ENCODE measurements at places on chromosomes 16 and 17.

GRCh38 chr16:85311741-85312140 is 199.5 kb upstream of the CIBAR2 start:
- no peak for DNase-seq

DNA sequence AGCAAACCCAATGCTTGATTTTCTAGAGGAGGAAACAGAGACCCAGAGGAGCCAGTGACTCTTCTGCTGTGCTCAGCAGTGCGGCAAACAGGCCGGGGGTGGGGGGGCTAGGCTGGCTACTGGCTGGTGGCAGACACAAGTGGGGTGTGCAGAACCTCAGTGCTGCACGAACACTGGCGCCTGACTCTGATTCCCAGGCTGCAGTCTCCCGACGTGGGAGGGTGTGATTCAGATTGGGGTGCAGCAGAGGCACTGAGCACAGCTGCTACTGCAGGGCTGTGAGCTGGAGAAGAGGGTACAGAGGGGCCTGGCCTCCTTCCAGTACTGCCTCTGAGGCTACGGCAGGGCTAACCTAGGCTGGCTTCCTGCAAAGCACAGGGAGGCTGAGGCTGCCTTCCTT is 8.1 kb downstream of the RPL19 start:
- DNase-seq, result no peak

GRCh38 chr17:43961954-43962353 is 8.2 kb upstream of the PYY start:
- no peak for DNase-seq

GRCh38 chr16:85584819-85585282 is 28.3 kb upstream of the GSE1 start:
- DNase-seq, result no peak

DNA sequence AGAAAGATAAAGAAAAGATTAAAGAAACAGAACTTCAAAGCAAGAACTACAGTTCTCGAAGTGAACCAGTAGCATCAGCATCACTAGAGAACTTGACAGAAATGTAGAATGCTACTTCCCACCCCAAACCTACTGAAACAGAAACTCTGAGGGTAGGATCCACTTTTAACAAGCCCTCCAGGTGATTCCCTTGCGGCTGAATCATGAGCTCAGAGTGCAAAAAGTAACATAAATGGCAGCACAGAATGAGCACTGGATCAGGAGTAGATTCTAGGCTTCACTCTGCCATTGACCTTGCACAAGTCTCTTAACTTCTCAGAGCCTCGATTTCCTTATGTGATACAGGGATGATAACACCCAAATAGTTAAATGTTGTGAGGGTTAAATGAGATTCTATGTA is 5.8 kb downstream of the TOM1L2 start:
- DNase-seq, result peak; percentile 49

DNA sequence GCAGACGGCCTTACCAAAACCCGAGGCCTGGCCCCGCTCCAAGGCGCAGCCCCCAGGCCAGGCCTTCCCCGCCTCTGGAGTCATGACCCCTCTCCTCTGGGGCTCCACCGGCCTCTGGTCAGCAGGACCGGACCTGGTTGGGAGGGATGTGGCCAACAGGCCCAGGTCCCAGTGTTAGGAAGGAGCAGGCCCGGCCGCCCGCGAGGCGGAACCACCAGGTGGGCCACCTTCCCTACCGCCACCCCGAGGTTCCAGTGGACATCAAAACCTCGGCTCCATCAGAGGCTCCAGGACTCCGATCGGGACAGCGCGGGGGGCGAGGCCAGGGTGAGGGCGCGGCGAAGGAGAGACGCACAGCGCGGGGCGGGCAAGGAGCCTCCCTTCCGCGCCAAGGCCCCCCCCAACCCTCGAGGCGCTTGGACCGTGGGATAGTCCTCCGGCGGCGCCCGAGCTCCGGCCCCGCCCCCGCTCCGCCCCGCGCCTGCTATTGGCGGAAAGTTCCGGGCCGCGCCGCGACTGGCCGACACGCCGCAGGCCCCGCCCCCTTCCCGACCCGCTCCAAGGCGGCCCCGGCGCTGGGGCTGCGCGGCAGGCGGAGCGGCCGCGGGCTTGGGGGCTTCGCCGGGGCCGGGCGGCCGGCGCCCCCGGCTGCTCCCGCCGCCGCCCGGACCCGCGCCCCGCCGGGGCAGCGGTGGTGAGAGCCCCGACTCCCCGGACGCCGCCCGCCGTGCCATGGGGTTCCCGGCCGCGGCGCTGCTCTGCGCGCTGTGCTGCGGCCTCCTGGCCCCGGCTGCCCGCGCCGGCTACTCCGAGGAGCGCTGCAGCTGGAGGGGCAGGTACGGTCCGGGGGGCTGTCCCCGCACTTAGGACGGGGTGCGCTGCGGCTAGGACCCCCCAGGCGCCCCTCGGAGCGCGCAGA is at the start of gene METRN:
Gene METRN, plus strand, starts transcription at position 561 of the 919 bp plus-strand sequence. Its CDS starts 172 bp downstream, at position 733.
- peak; percentile 98 for DNase-seq

DNA sequence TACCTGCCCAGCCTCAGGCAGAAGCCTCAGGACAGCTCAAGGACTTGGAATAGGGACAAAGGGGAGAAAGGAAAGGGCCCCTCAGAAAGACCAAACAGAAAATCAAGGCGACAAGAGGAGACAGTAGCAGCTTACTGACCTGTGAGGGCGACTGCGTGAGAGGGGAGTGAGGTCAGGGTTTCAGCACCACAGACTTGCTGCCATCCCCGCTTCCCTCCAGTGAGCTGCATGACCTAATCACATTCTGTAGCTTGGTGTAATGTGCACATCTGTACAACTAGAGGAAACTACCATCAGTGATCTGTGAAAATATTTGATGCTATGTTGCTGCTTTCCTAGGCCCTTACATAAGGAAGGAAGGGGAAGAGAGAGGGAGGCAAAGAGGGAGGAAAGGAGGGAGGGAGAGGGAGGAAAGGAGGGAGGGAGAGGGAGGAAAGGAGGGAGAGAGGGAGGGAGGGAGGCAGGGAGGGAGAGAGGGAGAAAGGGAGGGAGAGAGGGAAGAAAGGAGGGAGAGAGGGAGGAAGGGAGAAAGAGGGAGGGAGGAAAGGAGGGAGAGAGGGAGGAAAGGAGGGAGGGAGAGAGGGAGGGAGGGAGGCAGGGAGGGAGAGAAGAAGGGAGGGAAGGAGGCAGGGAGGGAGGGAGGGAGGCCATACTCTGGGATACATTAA is 404.9 kb upstream of the CDH5 start:
- no peak for DNase-seq

GRCh38 chr16:69924777-69925191 is 26.4 kb upstream of the CLEC18A start:
- no peak for DNase-seq

GRCh38 chr17:29962656-29963055 is 21.2 kb downstream of the EFCAB5 start:
- DNase-seq, result no peak

DNA sequence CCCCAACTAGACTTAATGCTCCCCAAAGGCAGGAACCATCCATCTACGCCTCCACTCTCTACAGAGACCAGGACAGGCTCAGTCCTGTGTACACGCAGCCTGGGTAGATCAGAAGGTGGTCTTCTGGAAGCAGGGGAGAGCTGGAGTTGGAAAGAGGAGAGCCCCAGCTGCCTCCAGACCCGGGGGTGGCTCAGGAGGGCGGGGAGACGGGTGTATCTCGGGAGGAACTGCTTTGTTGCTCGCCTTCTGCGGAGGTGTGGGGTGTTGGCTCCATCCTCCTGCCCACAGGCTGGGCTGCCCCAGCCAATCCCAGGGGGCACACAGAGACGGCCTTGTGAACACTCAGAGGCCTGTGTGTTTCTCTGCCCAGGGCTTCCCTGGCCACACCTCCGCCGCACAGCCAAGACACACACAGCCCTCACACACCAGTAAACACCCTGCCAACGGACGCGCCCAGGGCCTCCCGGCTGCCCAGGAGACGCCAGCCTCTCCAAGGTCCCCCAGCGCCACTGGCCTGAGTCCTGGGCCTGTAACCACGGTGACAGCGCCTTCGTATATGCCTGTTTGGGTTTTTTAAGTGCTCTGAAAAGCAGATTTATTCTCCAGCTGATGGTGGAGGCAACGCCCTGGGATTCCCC is 143.4 kb upstream of the CDC42EP4 start:
- no peak for DNase-seq

DNA sequence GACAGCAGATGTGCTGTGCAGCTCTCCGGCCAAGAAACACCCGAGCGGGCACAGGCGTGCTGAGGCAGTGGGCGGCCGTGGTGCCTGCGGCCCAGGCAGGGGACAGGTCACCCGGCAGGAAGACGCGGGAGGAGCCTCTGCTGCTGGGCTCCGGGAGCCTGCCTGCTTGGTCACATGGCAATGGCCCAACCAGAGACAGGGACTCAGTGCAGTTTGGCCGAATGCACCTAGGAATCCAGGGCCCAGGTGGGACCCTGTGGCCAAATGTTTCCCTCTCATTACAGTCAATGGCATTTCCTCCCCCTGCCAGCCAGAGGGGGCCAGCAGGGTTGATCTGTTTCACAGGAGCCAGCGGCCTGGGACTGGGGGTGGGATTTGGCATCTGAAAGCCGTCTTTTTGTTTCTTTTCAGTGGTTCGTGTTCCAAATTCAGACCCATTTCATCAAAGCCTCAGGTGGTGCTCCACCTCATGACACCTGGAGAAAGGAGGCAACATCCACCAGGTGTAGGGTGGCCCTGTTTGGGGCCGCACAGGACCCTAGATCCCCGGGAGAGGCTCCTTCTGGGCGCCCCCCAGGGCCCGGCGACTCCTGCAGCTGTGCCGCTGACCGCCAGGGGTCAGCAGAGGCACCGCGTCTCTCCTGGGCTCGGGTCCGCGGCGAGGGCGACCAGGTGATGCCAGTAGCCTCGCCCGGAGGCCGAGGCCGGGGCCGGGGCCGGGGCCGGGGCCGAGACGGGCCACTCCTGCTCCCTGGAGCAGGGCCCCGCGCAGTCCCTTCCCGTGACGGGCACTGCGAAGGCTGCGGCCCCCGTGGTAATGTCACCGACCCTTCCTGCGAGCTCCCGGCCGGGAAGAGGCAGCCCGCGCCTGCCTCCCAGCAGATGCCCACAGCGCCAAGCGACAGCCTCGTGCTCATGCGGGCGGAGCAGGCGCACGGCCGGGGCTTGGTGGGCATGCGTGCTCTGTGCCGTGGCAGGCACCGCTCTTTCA is 118.5 kb downstream of the C16orf78 start:
- DNase-seq, result peak; percentile 87

DNA sequence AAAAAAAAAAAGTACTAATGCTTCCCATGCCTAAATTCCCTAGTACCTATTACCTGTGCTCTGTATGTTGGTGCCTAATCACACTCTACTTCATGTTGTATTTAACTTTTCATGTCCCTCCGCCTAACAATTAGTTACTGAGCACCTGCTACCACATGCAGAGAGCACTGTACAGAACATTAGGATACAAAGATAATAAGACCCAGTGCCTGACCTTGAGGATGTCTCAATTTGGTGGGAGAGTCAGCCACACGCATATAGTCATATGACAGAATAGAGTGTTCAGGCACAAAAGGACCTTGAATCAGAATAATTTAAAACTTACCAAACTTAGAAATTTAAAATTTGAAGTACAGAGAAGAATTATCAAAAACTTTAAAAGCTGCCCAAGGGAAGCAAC is 42.1 kb downstream of the USP31 start:
- DNase-seq, result no peak

DNA sequence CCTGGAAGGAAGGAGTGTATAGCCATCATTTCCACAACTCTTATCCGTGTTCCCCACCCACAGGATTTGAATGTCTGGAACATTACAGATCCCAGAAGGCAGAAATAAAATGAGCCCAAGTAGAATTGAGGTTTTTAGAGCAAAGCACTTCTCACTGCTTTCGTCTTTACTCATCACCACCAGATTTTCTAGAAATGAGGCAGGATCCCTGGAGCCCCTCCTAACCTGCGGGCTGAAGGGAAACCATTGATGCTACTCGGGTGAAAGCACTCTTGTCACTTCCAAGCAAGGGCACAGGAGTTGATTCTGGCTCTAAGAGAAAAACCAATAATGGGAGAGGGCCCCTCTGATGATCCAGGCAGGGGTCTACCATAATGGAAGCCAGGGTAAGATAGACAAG is 2.8 kb upstream of the ALDOC start:
- DNase-seq, result peak; percentile 43

GRCh38 chr17:61385577-61386236 is 13.9 kb upstream of the TBX2 start:
- DNase-seq, result no peak

- DNase-seq, result peak; percentile 19
Observed at GRCh38 chr17:47695429-47696376, 1.7 kb downstream of the TBKBP1 start.

DNA sequence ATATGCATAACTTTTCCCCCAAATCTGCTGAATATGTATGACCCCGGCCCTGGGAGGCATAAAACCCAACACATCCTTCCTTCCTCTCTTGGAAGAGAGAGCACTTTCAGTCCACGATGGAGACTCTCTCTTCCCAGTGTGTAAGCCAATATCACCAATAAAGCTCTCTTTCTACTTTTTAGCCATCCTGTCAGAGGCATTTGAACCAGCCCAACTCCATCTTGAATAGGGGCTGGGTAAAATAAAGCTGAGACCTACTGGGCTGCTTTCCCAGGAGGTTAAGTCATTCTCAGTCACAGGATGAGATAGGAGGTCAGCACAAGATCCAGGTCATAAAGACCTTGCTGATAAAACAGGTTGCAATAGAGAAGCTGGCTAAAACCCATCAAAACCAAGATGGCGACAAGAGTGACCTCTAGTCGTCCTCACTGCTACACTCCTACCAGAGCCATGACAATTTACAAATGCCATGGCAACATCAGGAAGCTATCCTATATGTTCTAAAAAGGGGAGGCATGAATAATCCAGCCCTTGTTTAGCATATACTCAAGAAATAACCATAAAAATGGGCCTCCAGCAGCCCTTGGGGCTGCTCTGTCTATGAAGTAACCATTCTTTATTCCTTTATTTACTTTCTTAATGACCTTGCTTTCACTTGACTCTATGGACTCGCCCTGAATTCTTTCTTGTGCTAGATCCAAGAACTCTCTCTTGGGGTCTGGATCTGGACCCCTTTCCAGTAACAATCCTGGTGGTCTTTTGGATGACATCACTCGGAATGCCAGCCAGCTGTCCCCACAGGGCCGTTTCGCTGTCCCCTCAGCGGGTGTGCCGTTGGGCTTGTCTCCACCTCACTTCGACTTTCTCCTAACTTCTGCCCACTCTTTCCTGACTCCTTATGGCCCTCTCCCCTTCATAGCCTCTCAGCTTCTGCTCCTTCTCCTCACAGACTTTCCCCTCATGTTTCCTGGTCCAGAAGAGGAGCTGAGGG is 53.4 kb upstream of the NKD1 start:
- no peak for DNase-seq

DNA sequence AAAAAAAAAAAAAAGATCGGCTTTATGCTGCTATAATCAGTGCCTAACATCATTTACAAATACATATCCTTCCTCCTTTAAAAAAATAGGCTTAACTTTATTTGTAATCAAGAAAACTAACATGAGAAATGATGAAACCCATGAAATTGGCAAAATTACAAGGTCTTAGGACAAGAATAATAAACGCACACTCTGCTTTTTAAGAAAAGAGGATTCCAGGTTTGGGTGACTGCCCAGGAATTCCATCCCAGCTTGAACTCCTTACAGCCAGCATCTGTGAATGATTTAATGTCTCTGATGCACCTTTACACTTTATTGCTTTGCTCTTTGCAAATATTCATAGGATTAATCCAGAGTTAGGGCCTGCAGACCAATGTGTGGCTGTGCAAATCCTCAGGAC is 196.0 kb downstream of the CBLN1 start:
- DNase-seq, result no peak

- DNase-seq, result no peak
Observed at GRCh38 chr17:39598630-39599003, 9.1 kb downstream of the NEUROD2 start.
